ENCODE measurements at places on chromosomes 2 and 18.

DNA sequence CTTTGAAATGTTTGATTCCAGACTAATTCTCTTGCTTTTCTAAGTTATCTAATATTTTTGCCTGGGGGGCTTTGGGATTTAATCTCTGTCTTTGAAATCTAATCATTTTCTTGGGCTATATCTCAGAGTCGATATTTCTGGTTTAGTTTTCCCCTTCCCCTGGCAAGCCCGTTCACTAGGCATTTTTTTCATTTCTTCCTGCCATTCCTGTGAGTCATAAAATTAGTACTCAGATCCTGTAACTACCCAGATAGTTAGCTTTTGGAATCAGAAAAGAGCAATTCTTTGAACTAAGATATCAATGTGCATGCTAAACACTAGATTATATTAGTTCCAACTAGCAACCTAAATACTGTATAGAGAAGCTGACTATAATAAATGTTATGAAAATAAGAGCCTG, 29.4 kb upstream of the RNF149 start:
- DNase-seq = peak; percentile 36

DNA sequence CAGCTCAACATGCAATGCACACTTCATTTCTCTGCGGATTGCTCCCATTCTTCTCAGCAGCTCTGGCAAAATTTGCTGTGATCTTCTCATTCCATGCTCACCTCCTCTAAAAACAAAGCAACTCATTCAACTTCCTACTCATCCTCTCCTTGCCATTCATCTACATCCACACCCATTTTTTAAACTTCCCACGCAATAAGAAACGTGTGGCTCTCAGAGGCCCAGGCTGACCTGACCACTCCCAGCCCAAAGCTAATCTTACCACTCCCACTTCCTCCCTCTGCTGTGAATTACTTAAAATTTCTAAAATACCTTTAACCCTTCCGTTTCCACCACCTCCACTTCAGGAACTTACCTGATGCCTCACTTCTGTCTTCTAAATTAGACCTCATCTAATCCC, 15.2 kb downstream of the ABCB11 start:
- no peak for DNase-seq

GRCh38 chr2:68225119-68225632, 27.2 kb downstream of the PPP3R1 start:
- DNase-seq = no peak

- no peak for DNase-seq
Observed at GRCh38 chr2:231169488-231169887, 28.9 kb upstream of the ARMC9 start.

DNA sequence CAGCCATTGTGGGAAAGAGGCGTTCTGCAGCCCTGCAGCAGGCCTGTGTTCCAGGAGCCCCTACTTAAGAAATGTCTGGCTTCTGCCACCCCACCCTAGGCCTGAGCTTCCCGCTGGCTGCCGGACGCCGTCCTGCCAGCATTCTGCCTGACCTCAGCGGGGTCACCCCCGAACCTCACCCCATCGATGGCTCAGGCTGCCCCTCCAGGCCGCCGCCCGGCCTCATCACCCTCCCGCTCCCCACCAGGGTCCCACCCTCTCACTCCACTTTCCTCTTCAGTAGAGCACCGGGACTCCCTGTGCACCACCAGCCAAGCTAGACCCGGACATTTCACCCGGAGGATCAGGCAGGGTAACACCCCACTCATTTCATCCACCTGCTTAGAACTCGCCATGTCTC, 73.6 kb upstream of the SALL3 start:
- no peak for DNase-seq

DNA sequence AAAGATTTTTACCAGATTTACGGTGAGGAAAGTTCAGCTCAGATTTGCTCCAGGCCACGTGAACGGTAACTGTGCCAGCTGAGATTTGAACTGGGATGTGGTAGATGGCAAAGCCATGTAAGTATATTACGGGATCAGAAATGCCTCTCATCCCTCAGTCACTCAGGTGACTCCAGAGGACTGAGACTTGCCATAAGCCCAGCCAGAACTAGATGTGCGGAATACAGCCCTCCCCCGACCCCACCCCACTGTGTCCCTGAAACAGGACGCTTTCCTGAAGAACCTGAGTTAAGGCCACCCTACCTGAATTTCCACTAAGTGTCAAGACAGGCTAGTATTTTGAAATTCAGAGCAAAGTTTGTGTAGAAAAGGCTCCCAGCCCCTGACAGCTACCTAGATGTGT, 1.3 kb upstream of the FHL2 start:
- no peak for DNase-seq

DNA sequence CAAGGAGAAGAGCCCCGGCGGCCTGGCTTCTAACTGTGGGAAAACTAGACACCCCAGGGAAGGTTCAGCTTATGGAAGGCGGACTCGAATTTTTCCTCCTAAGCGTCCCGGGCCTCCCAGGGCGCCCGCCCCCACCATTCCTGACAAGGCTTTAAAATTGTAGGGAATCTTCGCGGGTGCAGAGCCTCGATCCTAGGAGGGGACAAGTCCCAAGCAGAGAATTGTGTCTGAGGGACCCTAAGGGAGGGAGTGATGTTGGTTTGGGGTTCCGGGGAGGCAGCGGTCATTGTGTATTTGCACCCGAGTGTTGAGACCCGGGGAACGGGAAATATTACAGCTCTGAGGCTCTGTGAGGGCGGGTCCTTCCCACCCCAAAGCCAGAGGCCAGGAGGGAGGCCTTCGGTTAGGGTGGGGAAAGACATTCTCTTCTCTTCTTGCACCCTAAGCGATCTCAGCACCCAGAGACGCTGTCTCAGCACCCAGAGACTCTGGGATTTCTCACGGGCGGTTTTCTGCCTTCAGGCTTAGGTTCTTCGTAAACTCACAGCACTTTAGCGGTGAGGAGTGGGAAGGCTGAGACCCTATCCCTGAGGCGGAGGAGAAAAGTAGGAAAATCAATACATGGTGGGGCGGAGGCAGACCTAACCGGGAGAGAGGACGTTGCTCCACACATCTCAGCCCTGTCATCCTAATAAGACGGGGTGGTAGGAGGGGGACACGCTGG, 7.6 kb downstream of the OSR1 start:
- DNase-seq = no peak

DNA sequence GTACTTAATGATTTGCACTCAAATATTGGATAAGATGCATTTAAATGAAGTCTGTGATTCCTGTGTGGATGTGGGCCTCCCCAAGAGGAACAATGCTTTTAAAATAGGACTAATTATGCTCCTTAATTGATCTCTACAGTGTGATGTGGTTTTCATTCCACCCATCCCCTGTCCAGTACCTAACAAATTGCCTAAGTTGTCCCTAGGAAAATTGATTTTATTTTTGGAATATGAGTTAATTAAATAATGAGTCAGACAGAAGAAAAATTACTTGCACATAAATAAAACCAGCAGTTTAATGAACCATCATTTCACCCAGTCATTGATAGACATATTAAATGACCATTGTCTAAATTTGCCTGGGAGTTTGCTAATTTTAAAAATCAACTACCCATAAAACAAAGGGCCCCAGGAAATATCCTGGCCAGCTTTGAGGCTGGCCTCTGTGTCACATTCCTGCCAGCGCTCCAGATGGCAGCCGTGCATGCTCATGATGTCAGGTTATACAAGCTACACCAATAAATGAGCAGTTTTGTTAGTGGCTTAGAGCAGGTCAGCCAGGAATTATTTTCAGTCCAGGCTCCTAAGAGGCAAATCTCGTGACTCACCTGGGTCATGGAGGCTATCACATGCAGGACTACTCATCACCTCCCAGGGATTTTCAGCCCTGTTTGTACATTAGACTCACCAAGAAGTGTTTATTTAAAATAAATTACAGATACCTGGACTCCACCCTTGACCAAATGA, 31.9 kb downstream of the ABHD3 start:
- DNase-seq = peak; percentile 29

GRCh38 chr2:19898592-19899329, 3.0 kb downstream of the TTC32 start:
- DNase-seq = no peak
